Right lung (tissue), 10 donors: ENCODE measurements at places on chromosomes 11 and 22.

DNA sequence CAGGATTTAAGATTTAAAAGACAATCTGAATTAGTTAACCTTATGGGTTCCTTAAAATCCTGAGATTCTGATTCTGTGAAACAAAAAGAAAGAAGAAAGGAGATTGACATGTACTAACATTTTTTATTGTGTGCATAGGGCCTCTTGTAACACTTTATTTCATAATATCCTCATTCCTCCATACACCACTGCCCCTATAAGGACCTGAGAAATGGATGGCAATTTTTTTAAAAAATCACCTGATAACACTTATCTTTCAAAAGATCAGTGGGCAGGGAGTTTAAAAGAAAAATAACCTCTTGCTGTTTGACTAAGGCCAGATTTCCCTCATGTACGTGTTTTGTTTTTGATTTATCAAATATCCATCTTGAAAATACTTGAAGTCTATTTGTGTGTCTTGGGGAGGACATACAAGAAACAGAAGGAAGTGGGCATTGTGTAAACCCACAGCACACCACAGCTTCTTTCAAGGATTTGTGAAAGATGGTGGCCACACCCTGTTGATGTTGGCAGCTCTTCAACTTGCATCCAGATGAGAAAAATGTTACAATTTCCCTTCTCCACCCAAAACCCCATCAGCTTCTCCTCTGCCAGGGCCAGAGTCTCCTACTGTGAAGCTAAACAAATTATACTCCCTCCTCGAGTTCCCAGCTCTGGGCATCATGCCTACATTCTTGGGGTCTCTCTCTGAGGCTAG is 35.0 kb upstream of the MPEG1 start:
- no peak for DNase-seq

DNA sequence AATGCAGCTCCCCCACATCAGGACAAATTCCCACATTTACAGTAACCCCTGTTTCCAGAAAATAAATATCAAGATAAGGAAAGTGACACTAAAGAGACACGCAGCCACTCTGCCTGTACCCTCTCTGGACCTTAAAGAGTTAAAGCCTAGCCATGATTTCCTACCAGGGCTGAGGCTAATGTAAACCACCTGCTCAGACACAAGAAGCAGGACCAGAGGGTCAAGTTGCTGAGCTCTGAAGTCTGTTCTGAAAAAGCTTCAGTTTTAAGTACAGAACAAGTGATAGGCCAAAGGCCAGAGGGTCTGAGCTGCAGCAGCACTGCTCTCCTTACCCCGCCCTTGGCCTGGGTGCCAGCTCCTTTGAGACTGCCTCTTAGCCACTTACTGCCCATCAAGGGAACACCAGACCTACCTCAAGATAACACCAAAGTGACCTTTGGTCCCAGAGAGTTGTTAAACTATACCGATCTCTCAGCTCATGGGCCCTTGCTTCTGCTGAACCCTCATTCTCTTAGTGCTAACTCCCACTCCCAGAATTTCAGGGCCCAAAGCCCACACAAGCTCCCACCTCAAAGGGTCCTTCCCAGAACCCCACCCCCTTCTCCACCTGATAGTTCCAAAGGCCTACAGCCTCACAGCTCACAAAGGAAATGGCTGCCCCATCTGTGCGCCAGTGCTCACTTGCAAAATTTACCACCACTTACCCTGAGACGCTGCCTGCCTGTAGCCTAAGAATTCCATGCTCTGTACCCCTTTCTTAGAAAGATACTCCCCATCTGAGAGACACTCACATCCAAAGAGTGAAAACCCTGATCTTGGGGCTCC is 40.5 kb downstream of the IL18BP start:
- peak; percentile 58 for DNase-seq

- DNase-seq: no peak
These were observed 13.9 kb downstream of the CCDC157 start for GRCh38 chr22:30370641-30371230.

DNA sequence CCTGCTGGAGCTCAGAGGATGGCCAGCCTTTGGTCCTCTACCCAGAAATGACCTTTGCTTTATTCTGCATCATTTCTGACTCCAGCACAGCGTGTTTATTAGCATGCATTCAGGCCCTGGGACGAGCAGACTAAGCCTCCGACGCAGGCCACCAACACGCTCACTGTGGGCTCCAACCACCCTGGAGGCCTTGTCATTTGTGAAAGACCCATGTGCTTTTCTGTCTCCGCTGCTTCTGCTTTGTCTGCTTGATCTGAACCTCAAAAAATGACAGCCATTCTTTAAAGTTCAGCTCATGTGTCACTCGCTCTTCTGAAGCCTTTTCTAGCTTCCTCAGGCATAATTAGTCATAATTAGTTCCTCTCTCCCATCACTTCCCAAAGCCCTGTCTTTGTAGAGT is 109.1 kb upstream of the TIMP3 start:
- DNase-seq: no peak

DNA sequence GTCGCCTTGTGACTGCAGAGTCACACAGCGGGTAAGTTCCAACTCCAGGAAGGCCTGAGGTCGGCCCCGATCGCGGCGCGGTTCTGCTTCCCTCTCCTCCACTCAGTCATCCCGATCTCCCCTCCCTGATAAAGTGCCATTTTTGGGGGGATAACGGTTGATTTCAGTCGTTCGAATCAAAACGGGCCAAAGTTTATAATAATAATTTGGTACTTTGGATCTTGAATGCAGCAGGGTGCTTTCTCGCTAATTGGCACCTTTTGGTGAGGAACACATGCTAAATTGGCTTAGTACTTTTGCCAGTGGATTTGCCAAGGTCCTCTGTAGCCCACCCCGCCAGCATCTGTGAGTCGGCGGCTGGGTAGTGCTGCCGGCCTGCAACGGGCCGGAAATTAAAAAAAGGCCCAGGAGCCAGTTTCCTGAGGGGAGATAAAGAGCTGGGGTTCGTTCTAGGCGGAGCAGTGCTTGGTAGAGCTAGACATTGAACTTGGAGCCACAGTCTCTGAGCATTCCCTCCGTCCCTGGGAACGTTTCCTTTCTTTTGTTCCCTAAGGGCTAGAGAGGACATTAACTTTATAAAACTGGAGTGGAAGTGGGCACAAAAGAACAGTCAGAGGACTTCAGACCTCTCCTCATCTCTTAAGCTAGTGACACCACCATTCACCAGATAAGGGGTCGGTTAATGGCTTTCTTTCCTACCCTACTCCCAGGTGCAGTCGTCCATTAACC is 997 bp downstream of the UBE2L3 start:
- DNase-seq: no peak

- DNase-seq: peak; percentile 50
These were observed 27.9 kb downstream of the SERPINH1 start for GRCh38 chr11:75589933-75590332.

- no peak for DNase-seq
These were observed 15.5 kb downstream of the IRAG1 start for GRCh38 chr11:10678101-10678500.

GRCh38 chr11:32874132-32874531 is 18.5 kb upstream of the QSER1 start:
- no peak for DNase-seq

DNA sequence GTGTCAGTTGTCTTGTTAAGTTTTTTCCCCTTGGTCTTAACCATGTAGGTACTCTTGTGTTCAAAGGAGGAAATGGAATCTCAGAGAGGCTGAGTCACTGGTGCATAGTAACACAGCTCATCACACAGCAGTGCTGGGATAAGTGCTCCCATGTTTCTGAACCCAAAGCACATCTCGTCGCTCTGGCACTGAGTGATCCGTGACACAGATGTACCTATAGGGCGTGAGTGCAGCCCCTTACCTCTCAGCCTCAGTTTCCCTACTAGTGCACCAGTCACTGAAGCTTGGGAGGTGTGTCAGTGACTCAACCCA is 234.0 kb downstream of the ST3GAL4 start:
- DNase-seq: no peak

DNA sequence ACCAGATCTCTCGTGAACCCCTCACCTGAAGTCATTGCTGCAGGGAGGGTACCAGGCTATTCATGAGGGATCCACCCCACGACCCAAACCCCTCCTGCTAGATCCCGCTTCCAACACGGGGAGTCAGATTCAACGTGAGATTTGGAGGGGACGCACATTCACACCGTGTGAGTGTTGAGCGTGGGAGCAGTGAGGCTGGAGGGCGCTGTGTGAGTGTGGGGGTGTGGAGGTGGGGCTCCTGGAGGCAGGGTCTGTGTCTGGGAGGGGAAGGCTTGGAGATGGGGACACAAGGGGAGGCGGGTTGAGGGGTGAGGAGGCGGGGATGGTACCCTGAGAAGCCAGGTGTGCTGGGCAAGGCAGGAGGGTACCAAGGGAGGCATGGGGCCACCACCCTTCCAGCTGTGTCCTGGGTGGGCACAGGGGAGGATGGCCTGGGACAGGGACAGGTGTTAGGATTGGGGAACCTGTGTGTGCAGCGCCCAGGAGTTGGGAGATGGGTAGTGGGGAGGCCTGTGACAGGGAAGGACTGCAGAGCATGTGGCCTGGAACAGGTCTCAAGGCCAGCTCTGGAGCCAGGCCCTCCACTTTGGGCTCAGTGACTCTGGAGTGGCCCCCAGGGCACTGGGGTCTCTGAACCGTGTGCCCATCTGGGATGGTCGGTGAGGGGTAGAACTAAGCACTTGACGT is 13.6 kb downstream of the TPCN2 start:
- DNase-seq: no peak

DNA sequence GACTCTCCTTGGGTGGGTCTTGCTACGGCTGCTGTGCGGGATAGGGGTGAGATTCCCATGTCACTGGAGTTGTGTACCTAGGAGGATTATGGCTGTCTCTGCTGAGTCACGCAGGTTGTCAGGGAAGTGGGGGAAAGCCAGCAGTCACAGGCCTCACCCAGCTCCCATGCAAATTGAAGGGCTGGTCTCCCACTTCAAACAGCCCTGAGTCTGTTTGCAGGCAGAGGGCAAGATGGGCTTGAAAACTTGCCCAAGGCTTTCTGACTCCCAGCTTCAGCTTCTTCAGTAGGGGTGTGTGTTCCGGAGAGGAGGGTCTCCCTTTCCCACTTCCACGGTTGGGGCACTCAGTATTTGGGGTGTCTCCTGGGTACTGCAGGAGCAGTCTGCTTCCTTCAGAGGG is 10.9 kb upstream of the SC5D start:
- no peak for DNase-seq

DNA sequence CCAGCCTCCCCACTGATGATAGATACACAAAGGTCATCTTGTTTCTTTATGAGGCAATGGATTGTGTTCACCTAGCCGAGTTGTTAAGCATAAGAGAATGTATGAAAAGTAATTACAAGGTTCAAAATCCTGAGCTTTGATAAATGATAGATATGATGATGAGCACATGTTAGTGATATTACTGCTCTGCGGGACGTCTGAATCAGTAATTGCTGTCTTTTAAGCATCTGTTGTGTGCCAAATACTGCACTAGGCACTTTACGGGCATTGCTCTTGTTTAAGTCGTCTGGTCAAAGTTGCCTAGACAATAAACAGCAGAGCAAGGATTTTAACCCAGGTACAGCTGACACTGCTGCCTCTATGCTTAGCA is 559 bp upstream of the RNF141 start:
- no peak for DNase-seq

DNA sequence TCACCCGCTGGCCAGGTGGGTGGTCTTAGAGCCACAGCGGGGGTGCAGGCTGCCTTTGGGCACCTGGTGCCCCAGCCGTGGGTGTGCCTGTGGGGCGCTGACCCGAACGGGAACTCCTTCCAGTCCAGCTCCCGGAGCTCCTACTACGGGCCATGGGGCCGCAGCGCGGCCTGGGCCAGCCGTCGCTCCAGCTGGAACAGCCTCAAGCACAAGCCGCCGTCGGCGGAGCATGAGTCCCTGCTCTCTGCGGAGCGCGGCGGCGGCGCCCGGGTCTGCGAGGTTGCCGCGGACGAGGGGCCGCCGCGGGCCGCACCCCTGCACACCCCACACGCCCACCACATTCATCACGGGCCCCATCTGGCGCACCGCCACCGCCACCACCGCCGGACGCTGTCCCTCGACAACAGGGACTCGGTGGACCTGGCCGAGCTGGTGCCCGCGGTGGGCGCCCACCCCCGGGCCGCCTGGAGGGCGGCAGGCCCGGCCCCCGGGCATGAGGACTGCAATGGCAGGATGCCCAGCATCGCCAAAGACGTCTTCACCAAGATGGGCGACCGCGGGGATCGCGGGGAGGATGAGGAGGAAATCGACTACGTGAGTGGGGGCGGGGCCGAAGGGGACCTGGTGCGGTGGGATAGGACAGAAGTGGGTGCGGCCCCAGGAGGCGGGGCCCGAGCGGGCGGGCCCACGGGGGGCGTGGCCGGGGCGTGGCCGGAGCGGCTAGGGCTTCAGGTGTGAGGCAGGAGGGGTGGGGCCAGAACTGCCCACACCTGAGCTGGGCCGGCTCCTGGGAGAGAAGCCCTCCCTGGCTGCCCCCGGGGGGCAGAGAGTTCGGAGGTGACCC is 91.5 kb downstream of the CACNA1I start:
- no peak for DNase-seq

GRCh38 chr22:41976961-41977566 is 7.8 kb downstream of the SEPTIN3 start:
- DNase-seq: no peak

GRCh38 chr11:9250139-9250582 is 15.0 kb downstream of the DENND5A start:
- DNase-seq: no peak

- DNase-seq: peak; percentile 72
These were observed at the start of gene MYO7A for GRCh38 chr11:77127920-77128691. Gene MYO7A (plus strand): TSS chr11:77128246. CDS start chr11:77130635, 2,389 bp downstream.

DNA sequence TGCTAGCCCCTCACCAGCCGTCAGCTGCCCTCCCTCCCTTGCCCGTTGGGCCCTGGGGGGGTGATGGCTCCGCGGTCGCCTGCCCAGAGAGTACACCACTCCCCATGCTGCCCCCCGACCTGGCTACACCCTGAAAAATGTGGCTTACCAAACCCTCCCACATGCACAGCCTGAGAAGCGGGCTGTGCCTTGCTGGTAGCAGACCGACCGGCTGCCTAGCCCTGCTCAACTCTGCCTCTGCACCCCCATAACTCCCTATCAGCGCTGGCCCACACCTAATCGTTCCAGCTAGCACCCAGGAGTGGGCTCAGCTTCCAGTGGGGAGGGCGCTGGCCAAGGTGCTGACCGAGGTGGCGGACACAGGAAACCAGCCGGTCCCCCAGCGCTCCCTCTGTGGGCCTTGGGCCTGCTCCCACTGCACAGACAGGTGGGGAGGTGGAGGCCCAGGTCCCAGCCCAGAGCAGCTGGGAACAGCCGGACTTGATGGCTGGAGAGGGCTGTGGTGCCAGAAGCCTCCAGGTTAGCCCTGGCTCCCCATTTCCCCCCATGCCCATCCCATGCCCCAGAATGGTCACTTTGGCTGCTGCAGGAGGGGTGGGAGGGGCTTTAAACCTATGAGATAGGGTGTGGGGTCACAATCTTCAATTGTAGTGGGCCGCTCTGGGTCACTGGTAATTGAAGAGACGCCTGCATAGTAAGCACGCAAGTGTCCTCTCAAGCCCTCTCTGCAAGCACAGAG is 32.1 kb upstream of the PRODH start:
- peak; percentile 27 for DNase-seq

DNA sequence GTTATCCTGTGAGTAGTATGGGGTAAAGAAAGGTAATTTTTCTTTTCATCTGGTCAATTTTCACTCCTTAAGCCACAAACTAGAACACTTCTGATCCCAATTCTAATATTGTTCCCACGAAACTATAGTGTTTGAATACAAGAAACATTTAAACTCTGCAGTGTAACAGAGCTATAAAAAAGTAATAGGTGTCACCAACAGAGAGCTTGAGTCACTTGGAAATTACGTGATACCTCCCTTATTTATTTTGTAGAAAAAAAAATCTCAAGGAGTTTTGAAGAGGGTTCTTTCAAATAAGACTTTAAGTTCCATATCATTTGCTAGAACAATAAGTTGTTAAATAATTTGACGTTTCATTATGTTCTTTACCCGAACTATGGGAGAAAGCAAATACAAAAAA is 959.4 kb downstream of the JRKL start:
- no peak for DNase-seq

- no peak for DNase-seq
These were observed 1.5 kb downstream of the MAFF start for GRCh38 chr22:38203090-38203810.
